ENCODE measurements at places on chromosomes 2 and 18.

GRCh38 chr2:237597196-237598145, 6.9 kb upstream of the RAB17 start:
- DNase-seq, result no peak
- H3K4me3 ChIP-seq, result no peak overlapping the region
- H3K27ac ChIP-seq, result no peak overlapping the region
- no peaks in the 10 kb centered on the region for H3K27me3 ChIP-seq

- no peak overlapping the region for H3K4me3 ChIP-seq
- no peak overlapping the region for H3K27ac ChIP-seq
- no peak for DNase-seq
These were observed 7.8 kb upstream of the C2orf72 start for GRCh38 chr2:231029563-231029962.

GRCh38 chr2:233455006-233455405, 100.7 kb downstream of the DGKD start:
- no peak for DNase-seq
- peaks cover 33% of the 10 kb centered on the region for H3K36me3 ChIP-seq
- no peak overlapping the region for H3K27ac ChIP-seq
- no peaks in the 10 kb centered on the region for H3K4me1 ChIP-seq
- no peaks in the 10 kb centered on the region for H3K27me3 ChIP-seq

DNA sequence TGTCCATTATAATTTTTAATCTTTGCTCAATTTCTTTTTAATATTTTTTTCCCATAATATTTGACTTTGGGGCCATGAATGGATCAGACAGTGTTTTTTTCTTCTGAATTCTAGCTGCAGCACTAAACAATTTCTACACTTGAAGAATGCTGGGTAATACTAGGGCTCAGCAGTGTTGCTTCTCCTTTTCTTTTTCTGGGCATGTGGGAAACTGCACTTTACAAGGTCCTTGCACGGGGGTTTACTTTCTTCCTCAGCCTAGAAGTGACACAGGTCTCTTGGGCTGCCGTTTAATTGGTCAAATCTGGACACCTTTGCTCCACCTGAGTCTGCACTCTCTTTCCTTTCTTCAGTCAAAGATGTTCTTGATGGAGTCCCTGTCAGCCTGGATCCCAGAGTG, 135.4 kb upstream of the APCDD1 start:
- H3K27ac ChIP-seq, result no peak overlapping the region
- no peak overlapping the region for H3K4me3 ChIP-seq
- H3K36me3 ChIP-seq, result no peaks in the 10 kb centered on the region
- no peaks in the 10 kb centered on the region for H3K27me3 ChIP-seq
- no peak for DNase-seq

DNA sequence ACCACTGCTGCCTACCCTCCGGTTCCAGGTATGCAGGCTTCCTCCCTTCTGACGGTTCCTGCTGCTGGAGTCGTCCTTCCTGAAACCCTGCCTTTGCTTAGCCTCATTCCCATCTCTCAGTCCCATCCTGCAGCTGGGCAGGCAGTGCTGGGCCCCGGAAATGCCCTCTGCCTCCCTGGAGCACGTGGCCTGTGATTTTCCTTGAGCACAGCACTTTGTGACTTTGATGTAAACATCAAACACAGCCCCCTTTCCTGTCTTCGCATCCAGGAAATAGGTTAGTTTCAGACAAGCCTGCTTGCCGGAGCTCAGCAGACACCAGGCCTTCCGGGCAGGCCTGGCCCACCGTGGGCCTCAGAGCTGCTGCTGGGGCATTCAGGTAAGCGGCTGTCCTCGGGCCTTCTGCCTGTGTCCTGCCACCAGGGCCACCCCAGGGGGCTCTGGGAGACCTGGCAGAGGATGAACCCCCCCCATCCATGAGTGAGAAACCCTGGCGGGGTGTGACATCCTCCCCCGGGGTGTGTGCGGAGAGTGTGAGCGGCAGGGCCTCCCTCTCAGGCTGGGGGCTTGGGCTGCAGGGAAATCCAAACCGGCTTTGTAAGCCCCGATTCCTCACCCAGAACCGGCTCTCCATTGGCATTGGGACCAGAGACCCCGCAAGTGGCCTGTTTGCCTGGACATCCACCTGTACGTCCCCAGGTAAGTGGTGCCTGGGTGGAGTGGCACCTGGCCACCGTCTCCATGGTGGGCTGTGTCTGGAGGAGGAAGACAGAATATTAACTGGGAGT, at the start of gene ZAP70:
TSS of gene ZAP70 (plus strand) at position 281 of the 788 bp plus-strand sequence. CDS start 10,461 bp downstream, outside the sequence.
- H3K36me3 ChIP-seq, result peaks cover 50% of the 10 kb centered on the region
- peak; percentile 84 for DNase-seq
- H3K27ac ChIP-seq, result peak within 1 kb of the TSS; percentile 100
- peak within 1 kb of the TSS; percentile 89 for H3K4me3 ChIP-seq

- H3K27ac ChIP-seq, result no peak overlapping the region
- no peak overlapping the region for H3K4me3 ChIP-seq
- peaks cover 6% of the 10 kb centered on the region for H3K27me3 ChIP-seq
- DNase-seq, result no peak
- H3K4me1 ChIP-seq, result no peaks in the 10 kb centered on the region
These were observed 11.5 kb downstream of the NTSR2 start for GRCh38 chr2:11658208-11659114.

DNA sequence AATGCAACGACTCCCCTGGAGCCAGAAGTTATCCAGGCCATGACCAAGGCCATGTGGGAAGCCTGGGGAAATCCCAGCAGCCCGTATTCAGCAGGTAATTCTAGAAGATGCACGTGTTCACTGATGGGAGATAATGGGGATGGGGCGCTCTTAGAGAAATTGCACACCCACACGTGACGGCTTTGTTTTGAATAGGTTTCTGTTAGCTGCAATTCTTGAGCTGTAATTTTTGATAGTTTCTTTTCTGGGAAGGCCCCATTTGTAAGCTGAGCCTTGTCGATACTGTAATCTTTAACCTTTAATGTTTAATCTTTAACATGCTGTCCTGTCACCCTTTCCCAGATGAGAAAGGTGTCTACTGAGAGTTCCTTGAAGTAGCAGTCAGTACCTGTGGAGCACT, 3.6 kb downstream of the SCLY start:
- DNase-seq, result peak; percentile 32
- H3K27me3 ChIP-seq, result no peaks in the 10 kb centered on the region
- H3K27ac ChIP-seq, result peak overlapping the region; percentile 21

- no peaks in the 10 kb centered on the region for H3K36me3 ChIP-seq
- no peaks in the 10 kb centered on the region for H3K4me1 ChIP-seq
- H3K27me3 ChIP-seq, result no peaks in the 10 kb centered on the region
- H3K27ac ChIP-seq, result no peak overlapping the region
- H3K4me3 ChIP-seq, result no peak overlapping the region
These were observed 12.3 kb upstream of the SNED1 start for GRCh38 chr2:240985881-240986786.

DNA sequence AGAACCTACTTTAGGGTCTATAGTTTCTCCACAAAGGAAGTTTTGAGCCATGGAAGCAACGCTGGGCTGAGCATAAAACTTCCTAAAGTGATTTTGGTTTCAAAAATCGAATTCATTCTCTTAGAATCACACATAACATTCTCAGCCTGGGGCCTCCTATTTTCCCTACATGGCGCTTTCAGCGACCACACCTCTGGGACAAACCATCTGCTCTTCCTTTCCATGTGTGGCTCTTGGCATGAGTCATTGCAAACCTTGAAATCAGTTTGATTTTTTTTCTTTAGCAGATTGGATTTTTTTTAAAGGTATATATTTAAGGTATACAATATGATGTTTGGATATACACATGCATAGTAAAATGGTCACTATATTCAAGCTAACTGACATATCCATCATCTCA, 72.5 kb upstream of the APCDD1 start:
- no peaks in the 10 kb centered on the region for H3K36me3 ChIP-seq
- no peak for DNase-seq
- no peaks in the 10 kb centered on the region for H3K4me1 ChIP-seq
- H3K27ac ChIP-seq, result no peak overlapping the region
- H3K4me3 ChIP-seq, result no peak overlapping the region

All from activated CD8-positive, alpha-beta T cell treated with anti-CD3 and anti-CD28 coated beads for 36 hours (primary cell).